ENCODE measurements at places on chromosomes 2 and 18.
A peak's percentile ranks its signal among the peaks of the same experiment; 100 is the strongest.

DNA sequence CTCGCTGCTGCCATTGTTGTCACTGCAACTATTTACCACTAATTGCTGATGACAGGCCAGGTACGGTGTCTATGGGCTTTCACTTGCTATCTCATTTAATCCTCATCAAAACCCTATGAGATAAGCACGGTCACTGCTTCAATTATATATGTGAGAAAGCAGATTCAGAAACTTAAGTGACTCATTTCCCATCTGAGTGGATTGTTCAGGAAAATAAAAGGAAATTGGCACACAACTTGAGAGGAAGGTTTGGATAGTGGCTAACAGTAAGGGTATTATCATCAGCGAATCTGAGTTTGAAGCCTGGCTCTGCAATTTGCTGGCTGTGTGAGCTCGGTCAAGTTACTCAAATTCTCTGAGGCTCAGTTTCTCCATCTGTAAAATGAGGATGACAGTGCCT, 196.0 kb downstream of the KCNS3 start:
- no peak for DNase-seq

- DNase-seq: no peak
Measured at GRCh38 chr2:209472871-209473270, 49.0 kb downstream of the MAP2 start.

DNA sequence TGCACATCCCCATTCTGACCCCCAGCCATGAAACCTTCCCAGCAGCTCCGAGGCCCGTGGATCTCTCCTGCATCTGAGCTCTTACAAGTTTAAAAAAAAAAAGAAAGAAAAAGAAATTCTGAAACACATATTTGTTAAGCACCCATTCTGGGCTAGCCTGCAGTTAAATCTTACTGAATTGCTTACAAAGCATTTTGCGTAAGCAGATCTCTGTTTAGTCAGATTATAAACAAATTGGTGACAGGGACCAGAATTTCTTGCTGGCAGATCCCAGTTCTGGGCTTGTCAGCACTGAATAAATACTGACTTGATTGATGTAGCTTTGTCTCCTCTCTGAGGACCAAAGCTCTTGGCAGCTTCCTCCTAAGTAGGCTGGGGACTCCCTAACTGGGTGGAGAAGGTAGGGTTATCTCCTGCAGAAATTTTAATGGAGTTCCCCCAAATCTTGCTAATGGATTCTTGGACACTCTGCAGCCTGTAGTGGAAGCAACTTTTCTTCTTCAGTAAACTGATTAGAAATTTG, 160.9 kb downstream of the MIB1 start:
- DNase-seq: no peak

- DNase-seq: no peak
Measured at GRCh38 chr18:24021505-24021904, 7.0 kb downstream of the TTC39C start.

GRCh38 chr2:168718622-168719021, 83.8 kb upstream of the NOSTRIN start:
- no peak for DNase-seq

GRCh38 chr2:197973772-197974171, 169.4 kb downstream of the PLCL1 start:
- DNase-seq: no peak

- no peak for DNase-seq
Measured at GRCh38 chr2:182628916-182629315, 87.1 kb upstream of the DNAJC10 start.

DNA sequence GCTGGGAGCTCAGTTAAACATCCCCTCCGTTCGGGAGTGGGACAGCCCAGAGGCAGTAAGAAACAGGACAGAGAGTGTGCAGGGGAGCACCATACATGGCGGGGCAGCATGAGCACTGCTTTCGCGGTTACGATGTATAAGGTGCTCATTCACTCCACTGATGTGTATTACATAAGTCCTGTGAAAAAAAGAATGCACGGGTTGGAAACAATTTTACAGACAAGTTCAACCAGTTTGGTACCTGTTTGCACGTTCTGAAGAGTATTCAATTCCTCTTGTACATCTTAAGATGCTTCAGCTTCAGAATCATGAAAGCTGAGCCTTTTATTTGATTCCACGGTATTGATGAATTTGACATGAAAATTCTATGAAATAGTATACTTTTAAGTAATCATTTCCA, 97.8 kb upstream of the NETO1 start:
- DNase-seq: no peak

GRCh38 chr18:48612511-48612910, 73.7 kb downstream of the CTIF start:
- DNase-seq: no peak

- DNase-seq: no peak
Measured at GRCh38 chr2:191676790-191677645, 918 bp upstream of the NABP1 start.

DNA sequence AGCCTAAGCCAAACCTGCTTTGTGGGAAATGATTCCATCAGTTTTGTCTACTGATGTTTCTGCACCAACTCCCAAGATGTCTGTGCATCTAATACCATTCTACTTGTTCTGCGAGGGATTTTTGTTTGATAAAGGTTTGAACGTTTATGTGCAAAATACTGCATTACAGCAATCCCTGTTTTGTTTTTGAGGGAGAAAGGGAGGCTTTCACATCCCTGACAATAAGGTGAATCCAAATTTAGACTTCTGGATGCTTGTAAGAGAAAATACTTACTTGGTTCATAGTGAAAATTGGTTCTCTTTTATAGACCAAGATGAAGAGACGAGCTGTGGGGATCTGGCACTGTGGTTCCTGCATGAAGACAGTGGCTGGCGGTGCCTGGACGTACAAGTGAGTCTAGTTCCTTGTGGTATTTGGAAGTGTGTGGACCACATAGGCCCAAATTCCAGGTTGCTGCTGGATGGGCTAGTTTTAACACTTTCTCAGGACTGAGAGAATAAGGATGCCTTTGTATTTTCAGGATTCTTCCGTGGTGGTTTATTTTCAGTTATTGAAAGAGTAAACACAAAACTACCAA, 1.1 kb downstream of the RPL37A start:
- no peak for DNase-seq

DNA sequence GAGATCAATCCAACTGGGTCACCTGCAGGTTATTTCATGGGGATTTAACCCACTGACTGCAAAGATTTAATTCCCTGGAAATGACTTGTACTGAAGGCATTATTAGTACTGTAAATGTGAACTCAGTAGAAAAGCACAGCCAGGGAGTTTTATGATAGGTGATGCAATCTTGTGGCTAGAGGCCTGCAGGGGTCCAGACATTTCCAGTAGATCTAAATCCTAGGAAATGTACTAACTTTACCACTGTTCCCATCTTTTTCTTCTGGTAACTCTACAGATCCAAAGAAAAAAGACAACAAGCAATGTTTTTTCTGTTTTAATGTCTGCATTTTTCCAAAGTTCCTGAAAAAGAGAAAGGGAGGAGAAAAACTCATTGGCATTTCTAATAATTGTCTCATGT, 500.1 kb downstream of the ARHGAP15 start:
- no peak for DNase-seq

GRCh38 chr2:220586980-220587530, 959.6 kb downstream of the SLC4A3 start:
- no peak for DNase-seq

GRCh38 chr18:76349067-76349715, 145.9 kb downstream of the ZNF516 start:
- peak; percentile 46 for DNase-seq

- DNase-seq: no peak
Measured at GRCh38 chr2:162768656-162769055, 69.9 kb downstream of the KCNH7 start.

GRCh38 chr18:48848641-48849143, 102.1 kb downstream of the SMAD7 start:
- no peak for DNase-seq

DNA sequence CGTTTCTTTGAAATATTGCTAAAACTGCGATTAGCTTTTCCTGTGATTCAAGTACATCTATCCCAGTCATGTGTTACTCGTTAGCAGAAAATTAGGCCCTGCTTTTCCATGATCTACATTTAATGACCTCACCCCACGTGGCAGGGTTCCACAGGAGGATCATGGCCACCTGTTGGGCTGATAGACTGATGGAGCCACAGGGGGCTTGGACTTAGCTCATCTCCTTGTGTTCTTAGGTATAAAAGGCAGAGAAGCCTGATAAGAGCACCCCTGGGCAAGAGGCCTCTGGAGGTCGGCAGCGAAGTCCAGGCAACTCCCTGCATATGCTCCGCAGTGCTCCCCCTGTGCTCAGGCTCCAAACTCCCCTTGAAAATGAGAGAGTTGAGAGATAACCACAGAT, 12.9 kb downstream of the FZD7 start:
- no peak for DNase-seq

DNA sequence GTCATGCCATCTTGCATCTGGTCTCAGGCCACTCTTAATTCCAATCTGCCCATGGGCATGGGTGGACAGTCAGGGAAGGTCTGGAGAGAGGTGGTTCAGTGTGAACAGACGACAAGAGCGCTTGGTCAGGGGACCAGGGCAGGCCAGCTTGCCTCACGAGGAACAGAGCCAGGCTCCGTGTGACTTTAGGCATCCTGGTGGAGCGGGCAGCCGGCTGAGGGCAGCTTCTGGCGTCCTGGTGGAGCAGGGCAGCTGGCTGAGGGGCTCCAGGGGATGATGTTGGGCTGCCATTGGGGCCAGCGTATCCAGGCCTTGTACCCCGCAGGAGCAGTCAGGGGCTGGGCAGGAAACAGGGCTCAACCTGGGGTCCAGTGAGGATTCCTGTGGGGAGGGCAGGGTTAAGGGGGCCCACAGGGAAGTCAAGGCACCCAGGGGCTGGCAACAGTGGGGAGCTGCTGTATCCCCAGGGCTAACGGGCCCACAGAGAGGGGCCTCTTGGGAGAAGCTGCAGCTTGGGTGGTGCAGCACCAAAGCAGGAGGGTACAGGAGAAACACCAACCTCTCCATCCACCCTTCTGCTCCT, 197.9 kb upstream of the TWIST2 start:
- no peak for DNase-seq

DNA sequence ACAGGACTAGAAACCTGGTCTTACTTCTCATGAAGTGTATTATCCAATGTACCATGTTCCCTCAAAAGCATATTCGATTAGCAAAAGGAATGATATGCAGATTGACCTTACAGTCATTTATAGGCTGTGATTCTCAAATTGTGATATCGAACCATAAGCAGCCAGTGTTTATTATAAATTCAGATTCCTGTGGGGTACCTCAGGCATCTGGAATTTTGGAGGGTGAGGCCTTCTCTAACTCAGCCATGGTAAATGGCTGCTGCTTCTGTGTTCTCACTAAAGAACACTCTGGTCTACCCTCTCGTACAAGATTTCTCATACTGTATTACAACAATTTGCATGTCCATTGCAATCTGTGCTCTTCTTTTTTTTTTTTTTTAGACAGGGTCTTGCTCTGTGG, 84.5 kb downstream of the PRPF40A start:
- DNase-seq: no peak

DNA sequence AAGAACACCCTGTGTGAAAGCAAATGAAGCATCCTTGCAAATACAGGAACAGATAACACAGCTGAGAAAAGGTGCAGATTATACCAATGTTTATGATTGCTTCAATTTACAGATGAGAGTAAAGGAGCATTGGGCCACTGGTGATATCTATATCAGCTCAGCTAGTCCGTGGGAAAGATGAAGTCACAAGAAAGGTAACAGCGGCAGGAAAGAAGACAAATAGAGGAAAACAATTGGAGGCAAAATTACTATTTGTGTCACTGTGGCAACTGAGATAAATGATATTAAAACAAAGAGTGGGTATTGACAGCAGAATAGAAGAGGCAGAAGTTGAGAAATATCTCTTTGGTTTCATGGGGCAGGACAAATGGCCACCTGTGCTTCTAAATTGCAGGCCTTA, 121.2 kb upstream of the CAVIN2 start:
- DNase-seq: no peak

DNA sequence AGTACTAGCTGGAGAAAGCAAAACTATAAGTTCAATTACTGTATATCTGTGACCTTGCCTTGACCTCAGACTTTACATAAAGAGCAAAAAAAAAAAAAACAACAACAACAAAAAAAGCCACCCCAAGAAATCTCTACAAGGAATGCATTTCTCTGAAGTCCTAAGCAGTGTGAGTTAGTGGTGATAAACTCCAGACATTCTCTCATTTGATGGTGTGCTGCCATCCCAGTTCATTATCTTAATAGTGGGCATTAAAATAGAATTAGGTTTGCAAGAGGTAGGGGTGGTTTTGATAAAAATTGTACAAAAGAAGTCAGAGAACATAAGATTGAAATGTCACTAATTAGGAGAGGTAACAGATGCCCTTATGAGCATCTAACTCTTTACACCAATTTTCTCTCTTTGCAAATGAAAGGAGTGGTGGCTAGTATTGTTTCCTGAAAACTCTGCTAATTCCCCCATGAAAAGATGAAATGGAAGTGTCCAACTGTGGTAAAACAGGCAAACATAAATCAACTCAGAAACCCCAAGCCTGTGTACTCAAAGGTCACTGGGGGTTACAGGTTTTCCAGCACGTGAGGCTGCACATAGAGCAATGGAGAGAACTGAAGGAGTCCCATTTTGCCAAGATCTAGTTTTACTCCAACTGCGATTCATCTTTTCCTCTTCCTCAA, 131.9 kb downstream of the MEIS1 start:
- DNase-seq: no peak

- no peak for DNase-seq
Measured at GRCh38 chr2:60872510-60872928, 8.9 kb upstream of the REL start.

DNA sequence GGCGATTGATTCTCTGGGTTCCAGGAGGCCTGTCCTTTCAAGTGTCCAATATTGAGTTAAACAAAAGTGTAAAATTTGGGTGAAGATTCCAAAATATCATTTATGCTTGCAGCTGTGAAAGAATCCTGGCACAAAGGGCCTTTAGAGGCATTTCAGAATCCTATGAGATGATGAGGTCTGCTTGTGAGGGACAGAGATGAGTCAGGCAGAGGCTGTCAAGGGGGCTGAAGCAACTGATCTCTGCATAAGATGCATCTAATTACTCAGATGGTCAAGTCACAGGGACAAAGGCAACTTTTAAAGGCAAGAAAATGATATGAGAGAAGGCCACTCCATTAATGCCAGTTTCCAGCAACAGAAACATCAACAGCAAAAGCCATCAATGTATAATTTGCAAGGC, 78.8 kb downstream of the FHOD3 start:
- DNase-seq: no peak

- no peak for DNase-seq
Measured at GRCh38 chr18:7754258-7754657, 187.1 kb downstream of the PTPRM start.

DNA sequence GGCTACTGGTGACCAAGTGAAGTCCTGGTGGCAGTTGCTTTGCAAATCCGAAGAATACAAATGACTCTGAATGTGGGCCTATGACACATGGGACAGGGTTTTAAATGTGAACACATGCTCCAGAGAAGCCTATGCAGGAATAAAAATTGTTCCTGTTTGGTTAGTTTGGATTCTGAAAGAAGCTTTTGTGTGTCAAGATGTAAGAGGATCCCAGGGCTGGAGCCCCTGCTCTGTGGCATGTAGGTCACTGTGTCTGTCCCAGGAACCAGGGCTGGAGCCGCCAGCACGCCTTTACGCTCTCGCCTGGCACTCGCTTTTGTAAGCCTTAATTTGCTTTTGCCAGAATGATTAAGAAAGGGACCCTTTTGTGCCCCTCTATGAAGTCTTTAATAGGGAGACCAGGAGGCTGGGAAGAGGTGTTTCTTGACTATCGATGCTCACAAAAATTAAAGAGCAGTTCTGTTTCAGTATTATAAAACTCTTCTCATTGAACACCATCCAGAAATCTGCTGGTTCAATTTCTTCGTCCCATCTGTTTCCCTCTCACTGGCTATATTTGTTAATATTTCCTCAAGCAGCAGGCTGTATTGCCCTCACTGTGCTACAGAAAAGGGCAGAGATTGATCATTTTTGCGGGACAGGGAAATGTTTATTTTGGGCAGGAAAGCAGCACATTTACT, 532.7 kb upstream of the POU3F3 start:
- DNase-seq: no peak

- DNase-seq: no peak
Measured at GRCh38 chr2:194054313-194054712, 1602.7 kb upstream of the SLC39A10 start.

All from GM12892 (cell line).